Gastrocnemius medialis (tissue), 4 donors: ENCODE measurements at places on chromosomes 5 and 9. TPM values are rescaled to one million over a fixed set of nuclear protein-coding genes. Genes with fewer than 3 reads are reported as not detected.

DNA sequence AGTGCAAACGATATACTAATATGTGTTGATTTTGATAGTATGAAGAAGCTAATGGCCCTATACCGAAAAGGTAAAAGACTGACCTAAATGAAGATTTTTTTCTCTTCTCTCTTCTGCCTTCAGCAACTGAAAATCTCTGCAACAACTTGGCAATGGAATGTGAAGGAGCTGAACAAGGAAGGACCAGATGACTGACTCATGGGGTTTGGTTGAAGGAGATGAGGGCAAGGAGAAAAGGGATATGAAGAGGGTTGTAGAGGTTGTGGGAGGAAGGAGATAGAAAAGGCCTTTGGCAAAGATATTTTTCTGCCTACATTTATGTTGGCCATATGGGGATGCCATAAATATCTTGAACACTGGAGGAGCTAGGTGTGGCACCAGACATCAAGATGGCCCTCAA is 129.7 kb upstream of the CHD1 start:
- no peak for DNase-seq

DNA sequence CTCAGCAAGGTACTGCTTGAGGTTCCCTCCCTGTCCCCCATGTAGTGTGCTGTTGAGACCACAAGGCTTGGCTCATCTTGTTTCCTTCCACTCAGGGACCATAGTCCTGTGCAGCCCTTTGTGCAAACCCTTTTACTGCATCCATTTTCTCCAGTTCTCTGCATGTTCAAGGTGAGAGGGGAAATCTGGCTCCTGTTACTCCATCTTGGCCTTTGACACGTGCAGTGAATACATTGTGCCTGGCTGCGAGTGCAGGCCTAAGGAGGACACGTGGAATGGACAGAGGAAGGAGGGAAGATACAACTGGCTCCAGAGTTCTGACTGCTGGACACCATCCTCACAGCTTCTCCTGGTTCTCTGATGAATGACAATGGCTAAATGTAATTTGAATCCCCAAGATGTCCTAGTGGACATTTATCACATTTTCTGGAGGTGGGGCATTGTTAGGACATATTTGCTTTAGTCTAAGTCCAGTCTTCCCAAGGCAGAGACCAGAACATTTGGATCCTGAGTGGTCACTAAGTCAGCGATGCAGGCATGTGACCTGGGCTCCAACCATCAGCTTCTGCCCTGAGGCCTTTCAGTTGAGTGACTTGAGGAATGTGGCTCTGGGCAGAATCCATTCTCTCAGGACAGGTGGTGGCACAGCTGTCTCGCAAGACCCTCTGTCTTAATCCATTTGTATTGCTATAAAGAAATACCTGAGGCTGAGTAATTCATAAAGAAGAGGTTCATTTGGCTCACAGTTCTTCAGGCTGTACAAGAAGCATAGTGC is 189.0 kb upstream of the DAP start:
- DNase-seq: no peak

DNA sequence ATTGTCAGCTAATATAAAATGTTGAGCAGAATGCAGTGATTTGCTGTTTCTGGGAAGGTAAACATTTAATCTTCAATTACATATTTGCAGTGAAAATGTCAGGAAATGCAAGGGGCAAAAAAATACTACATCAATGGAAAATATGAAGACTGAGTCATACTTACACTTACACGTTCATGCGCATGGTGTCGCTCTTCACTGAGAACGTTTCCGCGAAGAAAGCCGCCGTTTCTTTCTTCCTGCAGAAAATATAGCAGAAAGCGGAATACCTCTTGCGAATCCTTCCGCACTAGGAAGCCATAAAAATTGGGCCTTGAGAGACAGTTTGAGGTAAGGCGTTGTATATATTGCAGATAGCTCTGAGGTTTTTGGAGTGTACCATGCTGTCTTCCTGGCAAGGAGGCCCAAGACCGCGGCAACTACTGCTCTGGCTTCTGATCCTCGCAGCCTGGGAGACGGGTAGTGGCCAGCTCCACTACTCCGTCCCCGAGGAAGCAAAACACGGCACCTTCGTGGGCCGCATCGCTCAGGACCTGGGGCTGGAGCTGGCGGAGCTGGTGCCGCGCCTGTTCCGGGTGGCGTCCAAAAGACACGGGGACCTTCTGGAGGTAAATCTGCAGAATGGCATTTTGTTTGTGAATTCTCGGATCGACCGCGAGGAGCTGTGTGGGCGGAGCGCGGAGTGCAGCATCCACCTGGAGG is at the start of gene PCDHA13:
TSS of gene PCDHA13 (plus strand) at position 236 of the 702 bp plus-strand sequence. CDS start at position 381, 145 bp downstream.
- DNase-seq: no peak

DNA sequence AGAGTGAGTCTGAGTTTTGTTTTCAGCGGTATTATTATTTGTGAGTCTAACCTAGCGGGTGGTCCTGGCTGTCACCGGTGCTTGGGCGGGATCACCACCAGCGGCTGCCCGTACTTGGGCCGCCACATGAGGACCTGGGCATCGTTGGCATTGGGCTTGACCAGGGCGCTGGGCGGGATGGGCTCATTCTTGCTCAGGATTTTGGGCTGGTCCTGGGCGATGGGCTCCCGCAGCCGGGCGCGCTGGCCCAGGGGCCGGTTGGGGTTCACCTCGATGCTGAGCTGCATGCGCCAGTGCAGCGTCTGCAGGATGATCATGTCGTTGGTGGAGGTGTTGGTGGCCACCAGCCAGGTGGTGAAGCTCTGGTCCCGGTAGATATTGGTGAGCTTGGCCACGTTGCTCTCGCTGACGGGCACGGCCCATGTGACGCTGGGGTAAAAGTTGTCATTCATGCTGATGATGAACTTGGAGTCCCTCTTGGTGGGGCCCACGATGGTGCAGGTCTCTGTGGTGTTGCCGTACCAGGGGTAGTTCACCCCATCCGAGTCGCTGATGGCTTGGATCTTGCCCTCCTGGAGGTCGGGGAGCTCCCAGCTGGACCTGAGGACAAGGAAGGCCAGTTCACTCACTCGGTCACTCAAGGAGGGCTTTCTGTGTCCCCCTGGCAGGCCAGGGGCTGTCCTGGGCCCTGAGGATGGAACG is 15.4 kb downstream of the FAM78A start:
- DNase-seq: no peak

CDX1 gene
- not detected for total RNA-seq

- DNase-seq: no peak
Measured at GRCh38 chr9:107177857-107178256, 105.2 kb upstream of the RAD23B start.

- DNase-seq: no peak
Measured at GRCh38 chr9:84819491-84819991, 150.0 kb downstream of the NTRK2 start.

- DNase-seq: no peak
Measured at GRCh38 chr9:132937463-132937901, 6.9 kb downstream of the TSC1 start.

DNA sequence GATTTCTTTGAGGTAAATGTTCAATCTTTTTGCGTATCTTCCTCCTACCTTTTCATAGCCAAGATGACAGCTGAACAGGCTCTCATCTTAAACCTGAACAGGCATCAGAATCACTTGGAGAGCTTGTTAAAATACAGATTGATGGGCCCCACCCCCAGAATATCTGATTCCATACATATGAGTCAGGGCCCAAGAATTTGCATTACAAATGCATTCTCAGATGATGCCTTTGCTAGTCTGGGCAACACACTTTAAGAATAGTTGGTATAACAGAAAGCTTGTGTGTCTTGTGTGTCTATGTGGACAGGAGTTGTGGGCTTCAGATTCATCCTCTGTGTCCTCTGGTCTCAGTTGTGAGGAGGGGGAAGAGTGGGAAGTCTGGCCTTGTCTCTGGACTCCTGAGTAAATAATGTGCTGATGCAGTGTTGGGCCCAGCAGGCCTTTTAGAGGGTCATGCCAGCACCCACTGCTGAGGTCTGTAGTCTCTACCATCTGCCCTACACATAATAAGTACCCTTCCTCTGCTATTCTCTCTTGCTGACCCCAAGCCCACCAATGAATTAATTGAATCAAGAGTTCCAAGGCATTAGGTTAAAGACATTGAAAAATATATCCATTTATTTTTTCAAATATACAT is 43.1 kb downstream of the PTCD2 start:
- no peak for DNase-seq

DNA sequence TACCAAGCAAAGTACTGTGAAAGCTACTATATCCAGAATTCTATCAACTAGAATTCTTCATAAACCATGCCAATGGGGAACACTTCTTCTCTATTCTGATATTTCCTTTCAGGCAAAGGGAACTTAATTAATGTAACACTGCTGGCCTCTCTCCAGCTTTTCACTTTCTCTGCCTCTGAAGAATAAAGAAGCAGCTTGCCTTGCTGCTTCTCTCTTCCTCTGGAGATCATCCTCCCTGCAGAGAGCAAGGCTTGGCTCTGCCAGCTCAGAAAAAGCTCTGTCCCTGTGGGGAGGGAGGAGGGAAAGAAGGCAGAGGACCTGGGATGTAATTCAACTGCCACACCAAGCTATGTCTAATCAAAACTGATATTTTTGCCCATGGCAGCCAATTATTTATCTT is 6.5 kb downstream of the CTNND2 start:
- no peak for DNase-seq

PCDHGA1 gene
- 0.65 TPM for total RNA-seq

DNA sequence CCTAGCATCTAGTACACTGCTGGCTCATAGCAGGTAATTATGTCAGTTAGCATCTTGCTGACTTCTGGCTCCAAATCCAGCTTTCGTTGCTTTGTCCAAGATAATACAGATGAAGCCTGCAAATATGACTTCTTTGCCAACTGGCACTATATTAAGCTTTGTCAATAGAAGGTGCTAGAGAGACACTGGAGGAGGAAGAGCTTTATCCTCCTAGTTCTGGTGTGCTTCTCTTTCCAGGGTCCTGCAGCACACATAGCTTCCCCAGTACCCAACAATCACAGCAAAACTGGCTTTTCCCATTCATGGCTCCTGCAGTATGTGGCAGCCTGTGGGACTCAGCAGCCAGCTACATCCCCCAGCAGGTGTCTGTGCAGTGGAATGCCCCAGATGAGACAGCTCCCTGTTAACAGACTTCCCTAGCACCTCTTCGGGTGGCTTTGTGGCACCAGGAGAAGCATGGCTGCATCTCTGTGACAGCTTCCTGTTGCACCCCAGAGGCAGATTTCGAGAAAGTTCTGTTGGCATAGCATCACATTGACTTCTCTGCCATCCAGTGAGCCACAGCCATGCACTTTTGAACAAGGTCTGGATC is 147.8 kb downstream of the OXCT1 start:
- no peak for DNase-seq

PRDM9 gene
- not detected for total RNA-seq

RASA1 gene
- 12.2 TPM for total RNA-seq

DNA sequence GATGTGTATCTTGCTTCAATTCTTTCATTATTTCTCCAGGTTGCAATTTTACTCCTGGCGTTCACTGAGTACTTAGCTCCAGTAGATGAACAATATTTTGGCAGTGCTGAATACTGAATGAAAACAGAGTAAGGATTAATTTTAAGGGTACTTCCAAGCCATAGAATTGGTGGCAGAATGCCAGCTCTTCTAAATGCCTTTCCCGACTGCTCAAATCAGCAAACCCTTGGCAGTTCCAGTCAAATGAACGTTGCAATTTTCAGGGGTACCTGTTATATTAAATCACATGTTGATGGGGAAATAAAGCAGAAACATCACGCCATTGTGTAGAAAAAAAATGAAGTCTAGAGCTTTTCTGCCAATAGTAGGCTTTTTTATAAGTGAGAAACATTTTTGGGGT is 282.4 kb upstream of the RPS23 start:
- DNase-seq: no peak

GRCh38 chr5:100542086-100542485 is 6.9 kb downstream of the FAM174A start:
- no peak for DNase-seq

- DNase-seq: no peak
Measured at GRCh38 chr9:38619556-38620447, 594 bp downstream of the ANKRD18A start.

- no peak for DNase-seq
Measured at GRCh38 chr9:132414731-132415130, 4.7 kb downstream of the CFAP77 start.

DNA sequence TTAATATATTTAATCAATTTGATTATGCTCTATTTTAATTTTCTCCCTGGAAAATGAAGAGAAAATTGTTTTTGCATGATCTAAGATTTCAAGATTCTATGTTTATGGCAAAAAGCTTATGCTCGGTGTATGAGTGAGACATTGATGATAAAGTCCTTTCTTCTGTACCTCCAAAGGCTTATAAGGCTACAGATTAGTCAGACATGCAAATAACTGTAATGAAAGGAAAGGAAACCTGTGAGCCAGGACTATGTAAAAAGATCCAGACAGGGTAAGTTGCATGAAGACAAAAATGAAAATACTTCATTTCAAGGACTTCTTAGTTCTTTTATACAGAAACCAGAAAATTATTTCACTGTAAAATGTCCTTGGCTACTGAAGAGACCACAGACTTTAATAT is 52.2 kb upstream of the EDIL3 start:
- no peak for DNase-seq

DNA sequence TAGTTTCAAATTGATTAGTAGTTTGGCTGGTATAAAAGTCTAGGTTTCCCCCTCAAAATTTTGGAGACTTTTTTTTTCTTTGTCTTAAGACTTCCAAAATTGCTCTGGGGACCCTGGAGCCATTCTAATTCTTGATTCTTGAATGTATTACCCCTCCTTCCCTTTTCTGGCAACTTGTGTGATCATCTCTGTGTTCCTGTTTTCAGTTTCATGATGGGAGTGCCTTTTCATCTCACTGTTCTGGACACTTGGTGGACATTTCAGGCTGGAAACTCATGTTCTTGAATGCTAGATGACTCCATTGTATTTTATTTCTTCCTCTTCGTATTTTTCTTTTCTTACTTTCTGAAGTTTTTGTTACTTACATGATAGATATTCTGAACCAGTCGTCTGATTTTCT is 57.3 kb upstream of the LRRC70 start:
- no peak for DNase-seq

DNA sequence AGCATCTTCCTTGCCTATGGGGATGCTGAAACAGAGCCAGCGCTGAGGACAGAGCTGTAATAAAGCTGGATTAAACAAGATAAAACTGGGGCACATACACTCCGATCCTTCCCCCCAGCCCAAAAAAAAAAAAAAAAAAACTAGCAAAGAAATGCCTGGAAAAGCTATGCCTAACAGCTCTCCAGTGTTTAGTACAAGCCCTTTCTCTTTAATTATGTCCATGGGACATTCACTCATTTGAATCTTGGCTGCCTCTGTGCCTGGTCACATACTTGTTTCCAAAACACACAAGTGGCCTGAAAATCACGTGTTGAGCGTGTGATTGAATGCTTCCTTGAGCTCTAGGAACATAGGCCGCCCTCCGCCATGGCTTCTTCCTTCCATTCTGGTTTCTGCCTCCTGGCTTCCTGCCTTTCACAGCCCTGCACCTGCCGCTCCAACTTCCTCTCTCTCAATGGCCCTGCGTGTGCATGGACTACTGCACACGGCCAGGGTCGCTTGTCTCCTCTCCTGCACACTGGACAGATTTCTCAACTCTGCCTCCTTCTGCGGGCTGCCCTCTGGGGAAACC is 111.0 kb upstream of the RETREG1 start:
- peak; percentile 26 for DNase-seq
